Thyroid gland (tissue), 4 donors: ENCODE measurements at places on chromosomes 6 and 20. TPM values are rescaled to one million over a fixed set of nuclear protein-coding genes. Genes with fewer than 3 reads are reported as not detected.
A peak's percentile ranks its signal among the peaks of the same experiment; 100 is the strongest.

DNA sequence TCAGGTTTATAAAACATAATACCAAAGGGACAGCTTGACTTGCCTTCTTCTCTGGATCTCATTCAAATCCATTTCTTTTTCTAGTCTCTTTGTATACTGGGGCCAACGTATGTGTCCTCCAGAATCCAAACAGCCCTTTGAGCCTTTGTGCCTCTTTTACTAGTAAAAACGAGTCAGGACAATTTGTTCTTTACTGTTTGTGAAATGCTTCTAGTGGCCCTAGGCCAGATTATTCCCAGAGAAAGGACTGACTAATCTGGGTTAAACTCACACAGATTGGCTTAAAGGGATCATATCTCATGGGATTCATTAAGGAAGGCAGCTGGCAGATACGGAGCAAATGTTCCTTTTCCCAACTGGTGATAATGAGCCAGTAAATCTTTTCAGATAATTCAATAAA is 32.1 kb upstream of the MANEA start:
- no peaks in the 10 kb centered on the region for H3K4me1 ChIP-seq
- H3K27me3 ChIP-seq, result no peaks in the 10 kb centered on the region
- DNase-seq, result no peak
- H3K4me3 ChIP-seq, result no peak overlapping the region

CLDN20 gene
- total RNA-seq, result not detected

FAM83C gene
- total RNA-seq, result not detected

DNA sequence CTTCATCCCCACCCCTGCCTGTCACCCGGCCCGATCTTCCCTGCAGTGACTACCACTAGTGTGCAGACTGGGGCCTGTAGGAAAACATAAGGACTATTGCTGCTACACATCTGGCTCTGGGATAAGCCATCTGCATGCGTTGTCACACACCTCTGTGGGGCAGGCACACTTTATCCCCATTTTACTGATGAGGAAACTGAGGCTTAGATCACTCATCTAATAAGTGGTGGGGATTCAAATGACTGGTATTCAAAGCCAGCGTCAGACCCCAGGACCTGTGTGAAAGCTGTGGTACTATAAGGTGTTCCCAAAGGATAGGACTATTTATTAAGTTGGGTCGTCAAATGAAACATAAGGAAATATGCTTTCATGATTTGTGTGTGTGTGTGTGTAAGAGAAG is 148.9 kb upstream of the RNF24 start:
- DNase-seq, result no peak
- H3K4me1 ChIP-seq, result peaks cover 21% of the 10 kb centered on the region
- no peak overlapping the region for H3K27ac ChIP-seq
- H3K36me3 ChIP-seq, result no peaks in the 10 kb centered on the region

LAMP5 gene
- total RNA-seq, result 0.45 TPM

- peaks cover 7% of the 10 kb centered on the region for H3K4me1 ChIP-seq
- H3K27ac ChIP-seq, result no peak overlapping the region
- H3K27me3 ChIP-seq, result no peaks in the 10 kb centered on the region
- no peaks in the 10 kb centered on the region for H3K36me3 ChIP-seq
- DNase-seq, result no peak
Observed at GRCh38 chr6:11727998-11728961, 50.3 kb downstream of the ADTRP start.

NFATC2 gene
- total RNA-seq, result 8.7 TPM

GRCh38 chr6:158969148-158969547 is 30.9 kb downstream of the RSPH3 start:
- H3K27ac ChIP-seq, result no peak overlapping the region
- no peaks in the 10 kb centered on the region for H3K4me1 ChIP-seq
- DNase-seq, result no peak
- H3K36me3 ChIP-seq, result no peaks in the 10 kb centered on the region
- no peak overlapping the region for H3K4me3 ChIP-seq

DNA sequence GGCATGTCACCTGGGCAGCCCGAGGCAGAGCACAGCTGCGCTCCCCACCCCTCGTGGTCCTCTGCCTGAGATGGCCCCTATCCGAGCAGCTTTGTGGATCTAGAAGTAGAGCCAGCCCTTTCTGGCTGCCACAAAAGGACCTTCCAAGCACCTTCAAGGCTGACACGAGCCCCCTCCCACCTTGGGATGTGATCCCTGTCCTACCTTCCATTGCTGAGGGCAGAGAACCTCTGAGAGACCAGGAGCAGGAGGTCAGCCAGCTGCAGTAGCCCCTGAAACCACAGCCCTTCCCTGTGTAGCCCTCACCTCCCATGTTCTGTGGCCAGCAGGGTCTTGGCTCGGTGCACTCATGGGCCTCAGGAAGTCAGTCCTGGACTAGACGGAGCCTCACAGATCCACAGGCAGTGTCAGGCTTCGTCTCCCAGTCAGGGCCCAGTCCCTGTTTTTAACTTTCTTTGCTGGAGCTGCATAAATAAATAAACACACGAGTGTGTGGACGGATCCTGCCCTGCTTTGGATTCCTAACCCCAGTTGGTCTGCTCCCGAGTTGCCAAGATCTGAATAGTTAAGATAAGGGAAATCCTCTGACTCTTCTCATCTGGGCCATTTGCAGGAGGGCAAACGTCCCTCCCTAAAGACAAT is 507.7 kb downstream of the PREX1 start:
- DNase-seq, result no peak
- no peak overlapping the region for H3K4me3 ChIP-seq
- H3K36me3 ChIP-seq, result no peaks in the 10 kb centered on the region
- no peaks in the 10 kb centered on the region for H3K27me3 ChIP-seq
- H3K4me1 ChIP-seq, result no peaks in the 10 kb centered on the region
- H3K27ac ChIP-seq, result no peak overlapping the region

- H3K36me3 ChIP-seq, result no peaks in the 10 kb centered on the region
- H3K27me3 ChIP-seq, result no peaks in the 10 kb centered on the region
- H3K27ac ChIP-seq, result peak overlapping the region; percentile 55
- H3K4me3 ChIP-seq, result no peak overlapping the region
- H3K4me1 ChIP-seq, result peaks cover 10% of the 10 kb centered on the region
Observed at GRCh38 chr6:108689272-108690161, 128.8 kb downstream of the FOXO3 start.

MDFI gene
- total RNA-seq, result 7.0 TPM

OSTM1 gene
- total RNA-seq, result 110 TPM

DNA sequence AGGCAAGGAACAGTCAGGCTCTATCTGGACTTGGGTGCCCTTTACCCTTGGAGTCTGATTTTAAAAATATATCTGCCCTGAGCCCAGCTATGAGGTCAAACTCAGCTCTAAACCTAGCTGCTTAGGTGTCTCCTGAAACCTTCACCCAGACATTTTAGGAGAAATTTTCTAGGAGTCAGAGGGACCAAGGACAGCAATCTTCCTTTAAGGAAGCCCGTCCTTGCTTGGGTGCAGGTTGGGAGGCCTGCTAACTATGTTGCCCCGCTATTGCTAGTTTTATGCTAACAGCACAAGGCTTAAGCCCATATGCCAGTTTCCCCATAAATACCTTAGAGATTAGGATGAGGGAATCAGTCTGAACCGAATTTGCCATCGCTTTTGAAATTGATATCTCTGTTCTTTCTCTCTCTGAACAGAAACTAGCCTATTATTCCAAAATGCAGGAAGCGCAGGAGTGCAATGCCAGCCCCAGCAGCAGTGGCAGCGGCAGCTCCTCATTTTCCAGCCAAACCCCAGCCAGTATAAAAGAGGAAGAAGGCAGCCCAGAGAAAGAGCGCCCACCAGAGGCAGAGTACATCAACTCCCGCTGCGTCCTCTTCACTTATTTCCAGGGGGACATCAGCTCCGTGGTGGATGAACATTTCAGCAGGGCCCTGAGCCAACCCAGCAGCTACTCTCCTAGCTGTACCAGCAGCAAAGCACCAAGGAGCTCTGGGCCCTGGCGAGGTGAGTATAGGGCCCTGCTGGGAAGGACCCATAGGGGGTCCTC is 2.6 kb downstream of the VGLL2 start:
- H3K4me3 ChIP-seq, result no peak overlapping the region
- H3K27me3 ChIP-seq, result peaks cover 41% of the 10 kb centered on the region
- no peak for DNase-seq
- H3K36me3 ChIP-seq, result no peaks in the 10 kb centered on the region
- H3K4me1 ChIP-seq, result peaks cover 14% of the 10 kb centered on the region

- H3K4me3 ChIP-seq, result no peak overlapping the region
- peaks cover 8% of the 10 kb centered on the region for H3K4me1 ChIP-seq
- no peaks in the 10 kb centered on the region for H3K27me3 ChIP-seq
- H3K36me3 ChIP-seq, result peaks cover 75% of the 10 kb centered on the region
Observed at GRCh38 chr20:62136283-62137091, 6.7 kb downstream of the PSMA7 start.

DNA sequence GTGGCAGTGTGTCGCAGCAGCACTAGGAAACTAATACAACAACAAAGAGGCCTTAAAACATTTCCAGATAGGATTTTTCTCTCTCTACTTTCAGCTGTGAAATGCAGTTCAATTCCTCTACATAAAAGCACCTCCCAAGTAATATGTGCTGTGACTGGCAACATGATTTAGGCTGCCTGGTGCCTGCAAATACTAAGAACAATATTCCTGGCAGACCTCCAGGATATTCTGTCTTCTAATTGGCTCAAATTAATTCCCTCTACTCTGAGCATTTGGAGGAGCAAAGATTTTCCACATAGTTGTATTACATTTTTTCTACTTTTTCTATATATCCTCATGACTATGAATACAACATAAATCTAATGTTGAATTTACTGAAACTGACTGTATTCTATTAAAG is 33.2 kb downstream of the SCGN start:
- no peak overlapping the region for H3K4me3 ChIP-seq
- H3K27ac ChIP-seq, result no peak overlapping the region
- H3K27me3 ChIP-seq, result no peaks in the 10 kb centered on the region
- DNase-seq, result no peak
- H3K36me3 ChIP-seq, result no peaks in the 10 kb centered on the region

DNA sequence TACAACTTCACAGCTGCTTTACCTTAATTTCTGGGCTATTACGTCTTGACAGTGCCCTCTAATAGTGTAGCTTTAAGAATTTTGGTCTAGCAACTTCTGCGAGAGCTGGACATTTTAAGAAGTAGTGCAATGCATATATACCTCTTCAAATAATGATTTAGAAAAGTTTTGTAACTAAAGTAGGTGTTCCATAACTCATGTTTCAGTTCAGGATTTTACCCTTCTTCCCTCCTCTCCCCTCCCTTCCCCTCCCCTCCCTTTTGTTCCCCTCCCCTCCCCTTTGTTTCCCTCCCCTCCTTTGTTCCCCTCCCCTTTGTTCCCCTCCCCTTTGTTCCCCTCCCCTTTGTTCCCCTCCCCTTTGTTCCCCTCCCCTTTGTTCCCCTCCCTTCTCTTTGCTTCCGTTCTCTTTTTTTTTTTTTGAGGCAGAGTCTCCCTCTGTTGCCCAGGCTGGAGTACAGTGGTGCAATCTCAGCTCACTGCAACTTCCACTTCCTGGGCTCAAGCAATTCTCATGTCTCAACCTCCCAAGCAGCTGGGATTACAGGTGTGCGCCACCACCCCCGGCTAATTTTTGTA is 28.8 kb upstream of the TRAM2 start:
- H3K27ac ChIP-seq, result no peak overlapping the region
- no peaks in the 10 kb centered on the region for H3K27me3 ChIP-seq
- no peak overlapping the region for H3K4me3 ChIP-seq
- no peak for DNase-seq
- no peaks in the 10 kb centered on the region for H3K4me1 ChIP-seq

OPN5 gene
- not detected for total RNA-seq

DNA sequence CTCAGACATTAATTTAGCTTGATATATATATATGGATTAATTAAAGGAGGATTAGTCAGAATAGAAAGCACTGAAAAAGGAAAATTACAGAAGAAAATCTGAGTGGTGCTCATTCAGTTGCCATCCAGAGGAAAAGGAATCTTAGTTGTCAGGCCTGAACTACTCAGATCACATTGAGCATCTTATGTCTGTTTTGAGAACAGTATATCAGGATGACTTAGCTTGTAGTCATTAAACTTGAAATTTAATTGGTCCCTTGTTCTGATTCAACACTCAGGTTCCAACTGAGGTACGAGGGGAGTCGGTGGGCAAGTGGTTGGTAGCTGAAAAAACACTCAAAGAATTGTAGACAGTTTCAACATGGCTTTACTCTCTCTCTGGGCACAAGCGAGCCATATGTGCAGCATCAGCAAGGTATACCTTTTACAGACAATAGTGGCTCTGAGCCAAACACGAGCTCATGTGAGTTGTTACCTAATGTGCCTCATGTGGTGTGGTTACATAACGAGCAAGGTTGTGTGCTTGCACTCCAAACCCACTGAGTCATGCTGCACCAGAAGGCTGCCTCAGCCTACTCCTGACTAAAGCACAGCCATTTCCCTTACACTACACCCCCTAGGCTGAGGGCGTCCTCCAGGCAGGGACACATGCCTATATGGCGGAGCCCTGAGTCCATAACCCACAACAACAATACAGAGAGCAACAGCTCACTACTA is 73.0 kb upstream of the HMGN3 start:
- no peaks in the 10 kb centered on the region for H3K36me3 ChIP-seq
- H3K27me3 ChIP-seq, result no peaks in the 10 kb centered on the region
- H3K4me3 ChIP-seq, result no peak overlapping the region

SPACA1 gene
- not detected for total RNA-seq

DNA sequence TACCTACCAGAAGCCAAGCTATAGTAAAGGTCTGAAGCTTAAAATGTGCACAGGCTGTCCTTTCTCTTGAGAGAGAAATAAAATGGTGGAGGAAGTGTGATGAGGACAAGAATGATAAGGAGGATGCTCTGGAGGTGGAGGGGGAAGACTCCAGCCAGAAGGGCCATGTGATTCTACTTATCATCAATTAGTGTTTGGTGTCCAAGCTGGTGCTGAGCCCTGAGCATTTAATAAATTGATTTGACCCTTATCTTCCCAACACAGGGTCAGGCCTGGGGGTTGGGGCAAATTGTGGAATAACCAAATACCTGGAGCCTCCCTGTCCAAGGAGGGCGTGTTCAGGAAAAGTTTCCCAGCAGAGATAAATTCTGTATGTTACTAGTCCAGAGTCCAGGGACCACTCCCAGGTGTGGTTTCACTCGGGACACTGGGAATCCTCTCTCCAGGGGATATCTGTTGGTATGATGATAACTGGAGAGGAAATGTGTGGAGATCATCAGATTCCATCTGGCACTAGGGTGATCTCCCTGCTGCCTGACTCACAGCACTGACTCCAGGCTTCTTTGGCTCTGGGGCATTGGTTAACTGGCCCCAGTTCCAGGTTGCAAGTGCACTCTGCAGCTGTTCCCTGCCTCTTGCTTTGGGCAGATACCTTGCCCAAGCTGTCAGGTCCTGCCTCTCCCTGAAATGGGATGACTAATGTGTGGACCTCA is 3.8 kb upstream of the MYBL2 start:
- peaks cover 15% of the 10 kb centered on the region for H3K4me1 ChIP-seq
- peaks cover 4% of the 10 kb centered on the region for H3K27me3 ChIP-seq
- H3K36me3 ChIP-seq, result no peaks in the 10 kb centered on the region
- H3K27ac ChIP-seq, result no peak overlapping the region
- peak; percentile 5 for DNase-seq

- H3K27ac ChIP-seq, result no peak overlapping the region
- H3K4me3 ChIP-seq, result no peak overlapping the region
- no peak for DNase-seq
- H3K4me1 ChIP-seq, result no peaks in the 10 kb centered on the region
- no peaks in the 10 kb centered on the region for H3K36me3 ChIP-seq
Observed at GRCh38 chr6:167137081-167137480, 14.2 kb downstream of the CCR6 start.

SNRPB2 gene
- 37.8 TPM for total RNA-seq
